HS-5 (cell line): ENCODE measurements at places on chromosomes 4 and X.

DNA sequence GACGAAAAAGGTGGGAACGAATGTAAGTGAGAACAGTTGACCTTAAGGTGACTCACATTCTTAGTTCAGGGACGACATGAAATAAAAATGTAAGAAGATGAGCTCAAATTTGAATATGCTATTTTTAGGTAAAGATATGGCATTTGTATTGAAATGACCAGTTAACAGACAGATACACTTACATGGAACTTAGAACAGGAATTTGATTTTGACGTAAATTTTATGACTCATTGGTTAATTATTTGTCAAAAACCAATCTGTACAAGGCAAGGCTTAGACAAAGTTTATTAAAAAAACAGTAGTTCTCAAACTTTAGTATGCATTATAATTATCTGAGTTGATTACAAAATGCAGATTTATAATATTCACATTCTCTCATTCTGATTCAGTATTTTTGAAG is 469.4 kb downstream of the CFAP47 start:
- DNase-seq: peak; percentile 5

GRCh38 chrX:18290200-18290599 is 64.3 kb downstream of the SCML2 start:
- no peak for DNase-seq

DNA sequence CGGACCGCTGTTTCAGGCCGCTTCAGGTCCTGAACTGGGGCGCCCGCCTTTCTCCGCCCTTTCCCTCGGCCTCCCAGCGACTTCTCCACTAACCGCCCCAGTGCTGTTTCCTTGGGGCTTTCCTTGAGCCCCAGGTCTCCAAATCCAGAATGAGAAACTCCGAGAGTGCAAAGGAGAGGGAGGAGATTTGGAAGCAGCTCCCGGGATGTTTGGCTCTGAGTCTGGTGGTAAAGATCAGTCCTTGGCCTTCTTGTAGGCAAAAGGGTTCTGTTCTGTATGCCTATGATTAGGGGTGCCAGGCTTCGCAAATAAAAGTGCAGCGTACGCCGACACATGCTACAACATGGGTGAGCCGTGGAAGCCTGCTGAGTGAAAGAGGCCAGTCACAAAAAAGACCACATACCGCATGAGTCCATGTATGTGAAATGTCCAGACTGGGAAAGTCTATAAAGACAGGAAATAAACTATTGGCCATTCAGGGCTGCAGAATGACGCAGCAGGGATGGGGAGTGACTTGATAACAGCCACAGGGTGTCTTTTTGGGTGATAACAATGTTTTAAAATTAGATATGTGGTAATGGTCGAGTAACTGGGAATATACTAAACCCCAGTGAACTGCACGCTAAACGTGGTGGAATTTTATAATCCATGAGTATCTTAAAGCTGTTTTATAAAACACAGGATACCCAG is 99.8 kb downstream of the TRAPPC11 start:
- DNase-seq: no peak

GRCh38 chr4:127113844-127114362 is 518.9 kb upstream of the INTU start:
- no peak for DNase-seq

DNA sequence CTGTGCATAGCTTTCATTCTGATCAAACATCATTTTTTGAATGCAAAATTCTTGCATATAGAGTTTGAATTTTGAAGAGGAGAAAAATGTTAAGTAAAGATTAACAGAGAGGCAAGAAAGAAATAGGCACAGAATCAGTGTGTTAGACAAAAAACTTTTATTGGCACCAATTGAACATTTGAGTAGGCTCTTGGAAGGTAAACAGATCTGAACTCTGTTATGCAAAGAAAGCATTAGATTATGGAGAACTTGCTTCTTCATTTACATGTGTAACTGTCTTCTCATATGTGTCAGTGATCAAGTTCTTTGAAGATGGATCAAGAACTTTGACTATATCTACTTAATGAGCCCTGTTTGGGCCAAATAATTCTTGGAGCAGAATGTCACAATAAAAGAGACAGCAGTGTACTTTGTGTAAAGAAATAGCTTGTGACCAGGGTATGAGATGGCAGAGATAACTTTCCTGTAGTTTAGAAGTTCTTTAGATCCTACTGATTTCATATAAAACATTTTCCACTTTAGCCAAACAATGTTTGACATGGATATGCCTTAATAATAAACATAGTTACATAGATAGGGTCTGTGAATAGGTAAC is 61.3 kb downstream of the LIMCH1 start:
- DNase-seq: no peak

- DNase-seq: no peak
These were observed 148.6 kb downstream of the SLC4A4 start for GRCh38 chr4:71487344-71487920.

- DNase-seq: no peak
These were observed 127.8 kb downstream of the TET2 start for GRCh38 chr4:105274504-105274903.

DNA sequence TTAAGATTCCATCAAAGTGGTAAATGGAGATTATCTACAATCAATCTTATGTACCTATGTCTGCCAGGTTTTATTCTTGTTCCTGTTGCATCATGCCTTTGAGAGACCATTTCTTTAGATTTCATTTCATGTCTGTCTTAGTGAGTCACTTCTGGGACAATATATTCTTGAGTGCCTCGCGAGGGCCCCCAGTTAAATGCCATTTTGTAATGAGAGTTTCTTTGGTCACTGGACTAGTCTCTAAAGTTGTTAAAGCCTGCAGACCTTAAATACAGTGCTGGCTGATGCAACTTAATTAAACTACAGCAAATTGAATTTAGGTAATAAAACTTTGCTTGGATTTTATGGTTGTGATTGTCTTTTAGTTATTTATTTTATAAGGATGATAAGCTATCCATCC is 87.2 kb upstream of the PITX2 start:
- DNase-seq: no peak

DNA sequence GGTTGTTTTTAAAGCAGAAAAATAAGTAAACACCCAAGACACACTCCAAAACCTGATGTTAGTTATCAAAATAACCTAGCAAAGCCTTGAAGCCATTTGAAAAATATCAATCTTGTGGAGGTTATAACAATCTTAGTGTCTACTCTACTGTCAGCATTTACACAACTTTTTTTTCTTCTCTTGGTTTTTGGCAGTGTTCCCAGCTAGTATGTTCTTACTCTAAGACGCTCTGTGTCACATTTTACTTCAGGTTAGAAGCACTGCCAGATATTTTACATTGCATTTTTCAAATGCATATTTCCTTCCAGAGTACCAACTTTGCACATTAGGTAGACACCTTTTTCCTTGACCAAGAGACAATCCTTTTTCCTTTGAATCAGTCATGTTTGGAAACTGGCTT is 114.0 kb upstream of the INPP4B start:
- no peak for DNase-seq

GRCh38 chr4:95360906-95361695 is 187.7 kb downstream of the UNC5C start:
- no peak for DNase-seq

DNA sequence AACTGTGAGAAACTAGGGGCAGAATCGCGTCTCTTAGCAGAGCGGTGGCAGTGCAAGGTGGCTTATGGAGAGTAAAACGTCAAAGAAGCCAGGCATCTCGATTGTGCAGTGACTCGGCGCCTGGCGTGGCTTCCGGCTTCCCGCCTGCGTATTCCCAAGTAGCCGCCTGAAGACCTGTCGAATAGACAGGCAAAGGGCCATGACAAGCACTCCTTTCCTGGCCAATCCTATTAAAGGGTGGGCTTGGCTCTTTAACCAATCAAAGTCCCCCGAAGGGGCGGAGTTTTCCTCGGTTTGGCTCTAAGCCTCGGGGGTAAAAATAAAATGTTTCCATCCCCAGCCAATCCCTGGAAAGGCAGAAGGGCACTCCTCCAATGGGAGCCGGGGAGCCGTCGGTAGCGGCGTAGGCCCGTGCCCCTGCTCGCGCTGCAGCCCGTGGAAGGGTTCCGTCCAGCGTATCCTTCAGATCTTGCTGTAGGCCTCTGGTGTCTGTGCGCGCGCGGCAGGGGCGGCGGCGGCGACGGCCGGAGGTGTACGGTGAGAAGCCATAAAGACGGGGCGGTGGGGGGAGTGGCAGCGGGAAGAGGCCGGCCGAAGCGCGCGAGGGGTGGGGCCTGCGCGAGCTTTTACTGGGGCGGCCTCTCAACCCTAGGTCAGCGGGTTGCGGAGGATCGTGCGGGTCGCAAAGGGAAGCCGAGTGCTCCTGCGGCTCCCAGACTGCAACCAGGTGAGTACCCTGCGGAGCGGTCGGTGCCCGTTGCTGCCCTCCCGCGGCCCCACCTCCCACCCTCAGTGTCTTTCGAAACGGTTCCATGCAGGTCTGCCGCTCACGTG is at the start of gene KANTR:
KANTR (plus strand) TSS at position 395 of the 834 bp plus-strand sequence. CDS start 30,131 bp downstream, outside the sequence.
- peak; percentile 82 for DNase-seq

DNA sequence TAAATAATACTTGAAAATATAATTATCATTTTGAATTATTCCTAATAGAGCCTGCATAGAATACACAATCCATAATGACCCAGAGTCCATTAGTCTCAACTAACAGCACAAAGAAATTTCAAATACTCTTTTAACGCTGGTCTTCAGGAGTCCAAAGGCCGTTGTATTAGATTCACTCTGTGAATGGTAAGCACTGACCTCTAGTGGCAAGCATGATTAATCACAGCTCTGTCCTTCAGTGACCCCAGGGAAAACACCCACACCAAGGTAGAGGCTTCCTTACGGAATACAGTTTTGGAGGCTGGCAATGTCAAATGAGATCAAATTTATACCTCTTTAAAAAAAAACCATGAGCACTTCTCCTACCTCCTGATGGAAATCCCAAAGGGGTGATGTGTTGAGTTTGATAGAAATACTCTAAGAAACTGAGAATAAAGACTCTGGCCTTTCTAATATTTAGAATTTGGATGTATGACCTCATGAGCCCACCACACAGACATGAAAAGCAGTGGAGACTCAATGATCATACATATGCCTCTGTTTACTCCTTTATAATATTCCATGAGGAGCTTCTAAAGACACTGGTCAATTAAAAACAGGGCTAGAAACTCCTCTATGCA is 147.2 kb upstream of the DKK2 start:
- peak; percentile 31 for DNase-seq
